ENCODE measurements at places on chromosomes 11 and 22.

DNA sequence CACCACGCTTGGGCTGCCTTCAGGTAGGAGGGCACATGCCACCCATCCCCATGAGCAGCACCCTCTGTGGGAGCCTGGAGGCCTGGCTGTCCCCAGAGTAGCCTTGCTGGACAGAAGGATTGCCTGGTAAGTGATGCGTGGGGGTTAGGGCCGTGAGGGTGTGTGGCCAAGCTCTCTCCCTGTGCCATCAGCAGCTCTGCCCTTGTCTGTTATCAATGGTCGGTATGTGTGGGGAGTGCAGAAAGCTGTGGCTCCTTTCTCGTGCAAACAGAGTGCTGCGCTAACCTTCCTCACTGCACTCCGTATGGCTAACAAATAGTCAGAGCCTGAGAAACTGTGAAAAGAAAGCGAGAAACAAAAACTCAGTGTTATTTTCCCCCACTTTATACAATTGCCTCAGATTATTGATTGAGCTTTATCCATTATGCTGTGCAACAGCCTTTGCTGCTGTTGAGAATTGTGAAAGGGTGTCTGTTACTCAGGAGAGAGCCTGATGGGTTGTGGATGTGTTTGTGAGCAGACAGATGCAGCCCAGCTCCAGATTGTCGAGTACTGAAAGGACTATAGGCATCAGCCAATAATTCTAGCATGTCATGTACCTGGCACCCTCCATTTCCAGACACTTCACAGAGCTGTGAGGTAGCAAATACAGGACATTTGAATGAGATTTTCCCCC lies 432.2 kb downstream of the NTM start:
- DNase-seq: no peak

DNA sequence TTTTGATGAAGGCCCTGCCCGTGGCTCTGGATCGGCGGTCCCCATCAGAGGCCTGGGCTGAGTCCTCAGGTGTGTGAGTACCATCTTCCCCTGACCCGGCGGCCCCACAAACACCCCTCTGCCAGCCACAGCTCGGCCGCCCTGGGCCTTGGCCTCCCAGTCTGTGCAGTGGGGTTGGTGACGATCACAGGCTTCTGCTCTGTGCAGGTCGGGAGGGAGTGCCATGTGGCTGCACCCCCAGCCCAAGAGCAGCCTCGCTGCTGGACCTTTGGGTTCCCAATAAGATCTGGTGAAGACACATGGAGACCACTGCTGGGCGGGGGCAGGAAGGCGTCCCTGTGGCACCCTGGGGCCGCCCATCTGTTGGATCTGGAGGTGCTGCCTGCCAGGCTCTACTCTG lies 47.1 kb upstream of the PPARA start:
- DNase-seq: no peak

DNA sequence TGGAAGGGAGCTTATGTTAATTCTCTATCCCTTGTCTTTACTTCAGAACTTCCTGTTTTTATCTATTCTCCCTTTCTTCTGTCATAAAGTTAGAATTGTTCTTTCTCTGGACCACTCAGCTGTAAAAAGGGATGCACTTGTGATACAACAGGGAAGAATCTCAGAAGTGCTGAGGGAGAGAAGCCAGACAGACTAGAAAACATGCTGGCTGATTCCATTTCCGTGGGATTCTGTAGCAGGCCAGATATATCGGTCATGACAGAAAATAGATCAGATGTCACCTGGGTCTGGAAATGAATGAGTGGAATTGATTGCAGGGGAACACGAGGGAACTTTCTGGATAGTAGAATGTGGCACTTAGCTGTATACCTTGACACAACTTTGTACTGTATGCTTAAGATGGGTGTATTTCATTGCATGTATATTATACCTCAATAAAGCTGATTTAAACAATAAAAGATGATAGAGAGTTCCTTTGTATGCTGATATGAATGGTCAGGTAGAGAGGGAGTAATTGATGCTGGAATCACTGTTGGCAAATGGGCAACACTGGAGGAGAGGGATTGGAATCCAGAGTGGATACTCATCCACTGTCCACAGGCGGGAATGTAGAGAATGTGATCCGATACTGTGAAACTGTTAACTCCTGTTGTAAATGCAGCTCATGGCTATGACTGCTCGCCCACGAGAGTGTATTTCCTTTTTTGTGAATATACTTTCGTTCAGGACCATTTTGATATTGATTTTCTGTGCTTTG lies 59.6 kb downstream of the ATXN10 start:
- no peak for DNase-seq

DNA sequence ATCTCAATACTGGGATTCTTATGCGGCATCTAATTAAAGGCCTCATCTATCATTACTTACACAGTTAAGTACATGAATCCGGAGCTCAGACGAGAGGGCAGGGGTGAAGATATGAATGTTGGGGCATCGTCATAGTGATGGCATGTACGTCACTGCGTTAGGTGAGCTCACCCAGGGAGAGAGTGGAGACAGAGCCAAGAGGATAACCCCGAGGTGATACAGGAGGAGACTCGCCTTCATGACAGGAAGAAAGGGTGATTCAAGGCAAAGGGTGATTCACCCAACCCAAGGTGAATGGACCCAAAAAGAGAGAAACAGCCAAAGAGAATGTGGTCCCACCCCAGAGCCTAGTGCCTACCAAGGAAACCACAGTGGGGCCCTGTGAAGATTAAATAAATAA lies 132.9 kb upstream of the BLID start:
- no peak for DNase-seq

DNA sequence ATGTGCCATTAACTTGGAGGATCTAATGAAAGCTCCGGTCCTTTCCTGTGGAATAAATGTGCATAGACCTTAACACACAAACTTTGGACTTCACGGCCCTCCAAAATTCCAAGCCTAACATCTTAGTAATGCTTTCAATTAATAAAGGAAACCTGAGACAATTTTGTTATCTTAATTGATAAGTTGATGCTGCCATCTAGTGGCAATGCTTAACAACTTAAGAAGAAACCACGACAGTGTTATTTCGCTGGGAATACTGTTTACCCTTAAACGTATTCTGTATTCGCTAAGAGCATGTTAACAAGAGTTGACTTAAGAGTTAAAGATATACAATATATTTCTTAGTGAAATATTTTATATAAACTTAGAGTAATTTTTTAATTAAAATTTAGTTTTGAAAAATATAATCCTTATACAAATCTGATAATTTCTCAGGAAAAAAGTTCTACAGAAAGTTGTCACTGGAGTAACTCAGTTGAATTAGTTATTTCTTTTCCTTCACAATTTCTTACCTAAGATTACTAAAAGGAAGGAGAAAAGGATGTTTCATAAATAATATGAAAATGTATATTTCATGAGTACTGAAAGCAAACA lies 35.0 kb upstream of the OR9G4 start:
- no peak for DNase-seq

DNA sequence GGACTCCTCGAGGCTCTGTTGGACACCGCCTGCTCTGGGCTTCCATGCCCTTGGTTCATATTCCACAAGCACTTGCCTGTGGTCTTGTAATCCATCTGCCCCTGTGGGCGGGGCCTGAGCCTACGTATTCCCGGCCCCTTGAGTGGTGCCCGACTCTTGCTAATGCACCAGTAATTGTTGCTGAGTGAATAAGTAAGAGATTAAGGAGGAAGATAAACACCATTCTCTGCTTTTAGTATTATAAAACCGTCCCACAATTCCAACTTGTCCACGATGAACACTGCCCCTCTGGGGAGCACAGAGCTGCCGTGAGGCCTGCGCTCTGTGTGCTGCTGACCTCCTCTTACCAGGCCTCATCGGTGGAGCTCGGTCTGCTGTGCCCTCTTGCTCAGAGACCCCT lies 50.3 kb downstream of the MICAL2 start:
- no peak for DNase-seq

DNA sequence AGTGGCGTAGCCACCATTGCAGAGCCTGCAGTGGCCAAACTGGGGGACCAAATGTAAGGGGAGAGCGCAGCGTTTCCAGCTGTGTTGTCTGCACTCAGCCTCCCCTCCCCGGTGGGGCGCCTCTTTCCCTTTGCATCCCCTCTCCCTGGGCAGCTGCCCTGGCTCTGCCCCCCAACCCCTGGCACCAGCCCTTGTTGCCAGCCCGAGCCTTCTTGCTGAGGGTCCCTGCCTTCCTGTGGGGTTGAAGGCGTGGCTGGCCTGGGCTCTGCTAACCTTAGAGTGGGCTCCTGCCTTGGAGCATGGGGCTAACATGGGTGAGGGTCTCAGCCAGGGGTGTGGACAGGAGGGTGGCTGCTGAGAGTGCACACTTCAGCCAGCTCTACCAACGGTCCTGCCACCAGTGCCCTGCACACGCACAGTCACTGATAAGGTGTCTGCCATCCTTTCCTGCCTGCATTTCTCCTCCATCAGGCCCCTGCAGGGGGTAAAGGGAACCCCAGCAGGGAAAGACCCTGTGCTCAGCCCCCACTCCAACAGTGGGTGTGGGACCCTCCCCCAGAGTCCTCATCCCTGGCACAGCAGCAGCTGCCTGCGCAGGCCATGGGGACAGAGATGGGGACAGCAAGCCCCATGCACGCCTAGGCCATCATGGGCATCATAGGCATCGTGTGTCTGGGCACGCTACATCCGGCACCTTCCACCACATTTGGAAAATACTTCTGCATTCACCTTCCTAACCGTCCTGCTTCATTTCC lies 43.5 kb downstream of the CERK start:
- no peak for DNase-seq

DNA sequence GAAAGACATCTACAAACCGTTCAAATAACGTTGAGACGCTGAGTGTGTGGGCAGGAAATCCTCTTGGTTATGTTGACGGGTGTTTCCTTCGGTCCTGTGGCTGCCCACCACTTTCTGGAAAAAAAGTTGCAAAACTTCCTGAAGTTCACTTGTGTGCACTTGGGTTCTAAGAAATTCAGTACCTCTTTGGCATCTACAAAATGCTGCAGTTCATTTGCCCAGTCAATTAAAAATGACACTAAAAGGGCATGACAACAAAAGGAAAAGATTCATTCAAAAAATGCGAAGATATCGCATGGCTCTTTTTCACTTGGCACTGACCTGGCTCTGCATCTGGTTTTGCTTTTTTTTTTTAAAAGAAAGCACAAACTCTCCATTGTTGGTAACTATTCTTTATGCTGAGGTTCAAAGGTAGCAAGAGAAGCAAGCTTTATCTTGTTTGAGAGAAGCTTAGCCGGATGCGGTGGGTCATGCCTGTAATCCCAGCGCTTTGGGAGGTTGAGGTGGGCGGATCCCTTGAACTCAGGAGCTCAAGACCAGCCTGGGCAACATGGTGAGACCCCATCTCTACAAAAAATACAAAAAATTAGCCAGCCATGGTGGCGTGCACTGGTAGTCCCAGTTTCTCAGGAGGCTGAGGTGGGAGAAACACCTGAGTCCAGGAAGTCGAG lies 10.6 kb upstream of the XBP1 start:
- no peak for DNase-seq

GRCh38 chr11:111306321-111306720 lies 8.0 kb downstream of the POU2AF3 start:
- DNase-seq: no peak

DNA sequence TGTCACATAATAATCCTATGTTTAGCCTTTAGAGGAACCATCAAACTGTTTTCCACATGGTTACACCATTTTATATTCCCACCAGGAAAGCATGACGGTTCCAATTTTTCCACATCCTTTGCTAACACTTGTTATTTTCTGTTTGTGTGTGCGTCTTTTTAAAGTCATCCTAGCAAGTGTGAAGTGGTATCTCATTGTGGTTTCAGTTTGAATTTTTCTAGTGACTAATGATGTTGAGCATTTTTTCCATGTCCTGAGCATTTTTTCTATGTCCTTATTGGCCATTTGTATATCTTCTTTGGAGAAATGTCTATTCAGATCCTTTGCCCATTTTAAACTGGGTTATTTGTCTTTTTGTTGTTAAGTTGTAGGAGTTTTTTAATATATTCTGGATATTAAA lies 53.7 kb upstream of the DEPDC7 start:
- no peak for DNase-seq

DNA sequence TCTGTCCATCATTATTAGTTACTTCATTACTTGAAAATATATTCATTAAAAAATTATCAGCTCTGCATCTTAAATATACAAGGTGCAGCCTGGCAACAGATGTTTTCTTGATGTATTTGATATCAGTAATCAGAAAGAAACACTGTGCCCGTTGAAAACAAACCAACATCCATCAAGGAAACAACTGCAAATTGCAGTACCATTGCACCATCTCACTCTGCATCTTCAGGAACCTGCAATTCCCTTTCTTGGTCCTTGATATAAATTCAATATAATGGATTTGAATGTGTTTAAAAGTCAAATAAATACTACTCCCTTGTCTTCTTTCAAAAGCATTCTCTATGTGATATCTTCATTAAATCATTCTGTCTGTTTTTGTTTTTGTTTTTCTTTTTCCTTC lies 1131.2 kb downstream of the FAM181B start:
- no peak for DNase-seq
